Jurkat, Clone E6-1 (cell line): ENCODE measurements at places on chromosomes 5 and 9.

GRCh38 chr5:109947667-109948066 is 257.9 kb downstream of the MAN2A1 start:
- DNase-seq = no peak

GRCh38 chr5:50967009-50967562 is 300.6 kb downstream of the PARP8 start:
- DNase-seq = no peak

GRCh38 chr5:54645882-54646355 is 128.4 kb downstream of the SNX18 start:
- peak; percentile 25 for DNase-seq

DNA sequence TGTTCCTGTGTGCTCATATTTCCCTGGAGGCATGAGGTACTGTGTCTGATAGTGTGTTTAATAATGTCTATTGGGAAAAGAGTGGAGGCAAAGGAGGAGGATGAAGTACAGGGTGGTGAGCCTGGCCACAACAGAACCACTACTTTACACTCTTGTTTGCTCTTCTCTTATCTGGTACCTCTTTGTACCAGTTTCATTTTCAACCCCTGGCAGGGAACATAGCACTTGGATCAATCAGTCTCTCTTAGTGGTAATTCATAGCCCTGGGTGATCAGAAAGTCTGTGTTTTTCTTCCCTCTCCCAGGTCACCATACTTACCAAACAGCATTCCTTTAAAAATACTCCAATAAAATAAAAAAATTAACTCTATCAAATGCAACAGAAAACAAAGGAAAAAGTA is 105.4 kb downstream of the DMRT2 start:
- DNase-seq = no peak

- no peak for DNase-seq
Observed at GRCh38 chr9:3730511-3730922, 204.7 kb upstream of the RFX3 start.

GRCh38 chr9:91056917-91057316 is 255.3 kb downstream of the SYK start:
- no peak for DNase-seq
